ENCODE measurements at places on chromosomes 13 and 19. TPM values are rescaled to one million over a fixed set of nuclear protein-coding genes. Genes with fewer than 3 reads are reported as not detected.

GRCh38 chr13:28012383-28012782 lies 23.9 kb upstream of the URAD start:
- no peak for DNase-seq

- no peak for DNase-seq
These were observed 5.7 kb upstream of the SIX5 start for GRCh38 chr19:45774765-45775164.

GRCh38 chr13:113001241-113002140 lies 32.5 kb downstream of the MCF2L start:
- no peak for DNase-seq

DNA sequence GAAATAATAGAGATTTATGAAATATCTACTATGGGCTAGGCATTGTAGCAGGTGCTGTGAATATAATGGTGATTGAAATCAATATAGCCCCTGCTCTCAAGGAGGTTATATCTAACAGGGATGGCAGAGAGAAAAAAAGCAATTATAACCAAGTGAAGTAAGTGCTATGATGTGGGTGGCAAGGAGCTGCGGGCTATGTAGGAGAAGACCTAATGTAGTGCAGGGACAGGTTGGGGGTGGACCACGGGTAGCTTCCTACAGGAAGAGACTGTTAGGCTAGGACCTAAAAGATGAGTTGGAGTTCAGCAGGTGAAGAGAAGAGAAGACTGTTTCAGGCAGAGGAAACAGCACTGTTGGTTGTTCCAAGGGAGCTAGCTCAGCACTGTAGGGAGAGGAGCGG lies 311.0 kb downstream of the KCNRG start:
- no peak for DNase-seq

DNA sequence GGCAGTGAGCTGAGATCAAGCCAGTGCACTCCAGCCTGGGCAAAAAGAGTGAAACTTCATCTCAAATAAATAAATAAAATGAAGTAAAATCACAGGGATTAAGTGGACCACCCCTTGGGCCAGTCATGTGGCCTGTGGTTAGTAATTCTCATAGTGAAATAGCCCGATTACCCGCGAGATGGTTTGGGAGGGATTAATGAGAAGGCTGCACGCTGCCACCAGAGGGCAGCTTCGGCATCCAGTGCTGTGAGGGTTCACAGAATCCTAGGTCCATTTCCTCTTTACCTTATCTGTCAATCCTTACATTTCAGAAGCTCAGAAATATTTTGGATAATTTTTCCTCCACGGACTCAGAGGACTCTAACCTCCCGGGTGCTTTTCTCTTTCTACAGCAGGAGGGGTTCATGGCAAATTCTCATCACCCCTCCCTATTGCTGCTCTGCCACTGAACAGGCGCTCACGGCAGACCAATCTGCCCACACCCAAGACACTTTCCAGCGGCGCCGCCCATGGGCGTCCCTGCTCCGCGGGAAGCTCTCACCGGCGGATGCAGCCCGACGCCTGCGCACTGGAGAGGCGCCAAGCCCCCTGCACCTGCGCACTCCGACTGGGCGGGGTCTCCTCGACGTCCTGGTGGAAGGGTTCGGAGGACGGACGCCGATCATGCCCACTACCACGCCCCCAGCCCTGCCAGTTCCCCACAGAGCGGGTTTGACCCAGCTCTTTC lies 11.0 kb downstream of the ZNF835 start:
- no peak for DNase-seq

DNA sequence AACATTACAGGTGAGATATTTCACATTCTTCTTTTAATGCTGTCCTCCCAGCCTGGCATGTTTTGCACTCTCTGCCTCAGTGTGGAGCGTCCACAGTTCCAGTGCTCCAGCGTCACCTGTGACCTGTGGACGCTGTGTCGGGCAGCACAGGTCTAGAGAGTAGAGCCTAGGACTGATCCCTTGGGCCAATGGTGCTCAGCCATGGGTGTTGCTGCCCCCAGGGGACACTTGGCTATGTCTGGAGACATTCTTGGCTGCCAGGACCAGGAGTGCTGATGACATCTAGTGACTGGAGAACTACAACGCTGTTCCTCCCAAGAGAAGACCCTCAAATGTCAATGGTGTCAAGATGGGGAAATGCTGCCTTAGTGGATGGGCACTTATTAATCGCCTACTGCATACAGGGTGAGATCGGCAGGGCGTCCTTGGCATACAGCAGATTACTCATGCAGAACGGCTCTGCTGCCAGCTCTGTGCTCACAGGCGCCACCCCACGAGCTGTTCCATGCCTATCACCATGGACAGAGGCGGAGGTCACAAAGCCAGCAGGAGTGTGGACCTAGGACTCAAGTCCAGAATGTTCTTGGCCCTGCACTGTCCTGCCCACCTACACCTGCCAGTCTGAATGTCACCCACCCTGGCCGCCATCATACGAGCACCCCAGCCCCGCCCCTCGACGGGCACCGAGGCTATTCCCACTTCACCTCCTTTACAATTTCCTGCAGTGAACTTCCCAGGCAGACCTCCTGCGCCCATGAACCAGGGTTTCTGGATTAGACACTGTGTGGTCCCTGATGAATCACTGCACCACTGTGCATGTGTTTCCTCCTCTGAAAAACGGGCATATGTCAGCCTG lies 13.9 kb upstream of the MADCAM1 start:
- peak; percentile 68 for DNase-seq

RUBCNL gene
- 3.6 TPM for total RNA-seq

NPAS1 gene
- 0.74 TPM for total RNA-seq

ZNF835 gene
- total RNA-seq, result 1.7 TPM

MPV17L2 gene
- total RNA-seq, result 6.6 TPM
